ENCODE measurements at places on chromosomes 5 and 9.

- no peak for DNase-seq
Observed at GRCh38 chr9:109346904-109347303, 26.0 kb upstream of the EPB41L4B start.

- no peak for DNase-seq
Observed at GRCh38 chr9:91786132-91786896, 163.7 kb downstream of the ROR2 start.

- peak; percentile 99 for DNase-seq
Observed at GRCh38 chr9:114779352-114779845, 26.4 kb downstream of the TNFSF15 start.

DNA sequence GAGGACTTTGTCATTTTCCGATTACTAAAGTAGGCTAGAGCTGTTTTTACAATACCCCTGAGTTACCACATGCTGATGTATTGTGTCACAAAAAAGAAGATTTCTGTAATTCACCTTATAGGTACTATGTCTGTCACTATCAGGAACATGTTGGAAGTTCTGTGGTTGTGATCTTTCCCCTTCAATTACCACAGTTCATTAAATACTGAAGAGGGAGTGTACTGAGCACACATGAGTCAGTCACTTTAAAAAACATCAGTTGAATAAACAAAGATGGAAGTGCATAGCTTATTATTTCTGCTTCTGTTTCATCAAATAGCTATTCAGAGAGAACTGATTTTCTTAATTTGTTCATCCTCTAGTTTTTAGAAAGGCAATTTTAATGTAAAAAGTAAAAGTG lies 31.7 kb downstream of the AP3S1 start:
- no peak for DNase-seq

GRCh38 chr9:129164246-129164930 lies 13.7 kb downstream of the IER5L start:
- DNase-seq, result no peak

DNA sequence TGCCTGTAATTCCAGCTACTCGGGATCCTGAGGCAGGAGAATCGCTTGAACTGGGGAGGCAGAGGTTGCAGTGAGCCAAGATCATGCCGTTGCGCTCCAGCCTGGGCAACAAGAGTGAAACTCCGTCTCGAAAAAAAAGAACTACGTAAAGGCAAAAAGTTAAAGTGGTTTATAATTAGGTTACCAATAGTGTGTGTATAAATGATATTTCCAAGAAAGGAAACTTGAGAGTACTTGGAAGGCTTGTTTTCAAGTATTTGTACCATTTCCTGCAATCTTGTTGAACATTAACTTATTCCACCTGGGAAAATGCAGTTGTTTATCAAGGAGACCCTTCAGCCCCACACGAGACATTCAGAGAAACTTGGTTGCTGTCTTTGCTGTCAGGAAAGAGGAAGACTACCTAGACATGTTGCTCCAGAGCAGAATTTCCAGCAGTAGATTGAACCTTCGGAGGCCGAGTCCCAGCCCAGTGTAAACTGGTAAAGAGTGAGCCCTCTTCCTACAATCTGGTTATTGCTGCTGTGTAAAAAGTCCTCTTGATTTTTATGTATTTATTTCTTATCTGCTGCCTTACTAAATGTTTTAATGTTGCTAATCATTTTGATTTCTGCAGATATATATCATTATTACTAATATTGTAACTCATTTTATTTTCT lies 30.1 kb downstream of the STXBP1 start:
- DNase-seq, result no peak

DNA sequence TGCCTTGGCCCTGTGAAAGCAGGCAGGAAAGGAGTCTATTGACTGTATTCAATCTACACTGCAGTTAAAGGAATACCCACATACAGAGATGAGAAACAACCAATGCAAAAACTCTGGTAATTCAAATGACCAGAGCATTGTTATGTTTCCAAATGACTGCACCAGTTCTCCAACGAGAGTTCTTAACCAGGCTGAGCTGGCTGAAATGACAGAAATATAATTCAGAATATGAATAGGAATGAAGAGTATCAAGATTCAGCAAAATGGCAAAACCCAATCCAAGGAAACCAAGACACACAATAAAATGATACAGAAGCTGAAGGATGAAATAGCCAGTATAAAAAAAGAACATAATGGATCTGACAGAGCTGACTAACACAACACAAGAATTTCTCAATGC lies 119.1 kb downstream of the HTR4 start:
- DNase-seq, result no peak

DNA sequence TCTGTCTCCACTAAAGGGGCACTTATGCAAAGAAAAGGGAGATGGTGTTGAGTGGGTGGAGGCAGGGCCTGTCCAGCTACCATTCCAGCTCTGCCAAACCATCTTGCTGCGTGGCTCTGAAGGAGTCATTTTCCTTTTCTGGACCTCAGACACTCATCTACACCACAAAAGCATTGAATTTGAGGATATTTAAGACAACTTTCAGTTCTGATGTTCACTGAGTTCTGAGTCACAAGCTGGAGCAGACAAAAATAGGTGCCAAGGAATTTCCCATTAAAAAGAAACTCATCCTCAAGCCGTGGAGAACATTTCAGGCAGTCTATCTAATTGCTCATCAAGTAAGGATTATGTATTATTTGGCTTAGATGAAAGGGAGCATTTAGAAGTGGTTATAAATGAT lies 195.0 kb upstream of the TBC1D2 start:
- DNase-seq, result no peak

DNA sequence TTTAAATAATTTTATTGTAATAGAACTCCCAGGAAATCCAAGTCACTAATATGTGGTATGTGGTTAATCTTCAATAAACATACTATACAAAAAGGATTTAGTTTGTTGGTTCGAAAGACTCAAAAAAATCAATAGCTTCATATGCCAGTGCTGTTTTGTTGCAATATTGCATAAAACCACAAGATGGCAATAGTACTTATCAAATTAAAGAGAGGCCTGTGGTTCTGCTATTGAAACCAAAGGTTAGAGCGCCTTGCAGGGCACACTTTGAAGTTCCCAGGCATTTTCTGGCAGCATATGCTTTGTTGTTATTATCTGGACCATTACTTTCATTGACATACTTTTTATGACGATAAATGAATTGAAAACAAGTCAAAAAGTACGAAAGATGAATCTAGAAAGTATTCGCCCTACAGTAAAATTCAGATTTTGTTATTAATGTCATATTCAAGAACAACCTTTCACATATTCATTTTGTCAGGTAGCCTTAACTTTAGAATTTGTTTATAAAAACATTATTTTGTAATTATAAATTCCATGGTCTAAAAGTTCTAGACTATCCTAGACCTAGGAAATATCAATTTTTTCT lies 316.3 kb downstream of the MCTP1 start:
- DNase-seq, result peak; percentile 72
